Activated T-helper 9 cell treated with anti-CD3 and anti-CD28 coated beads, Interleukin-2, amount 50 U/mL, for 16 hours (primary cell): ENCODE measurements at places on chromosomes 5 and 9.

DNA sequence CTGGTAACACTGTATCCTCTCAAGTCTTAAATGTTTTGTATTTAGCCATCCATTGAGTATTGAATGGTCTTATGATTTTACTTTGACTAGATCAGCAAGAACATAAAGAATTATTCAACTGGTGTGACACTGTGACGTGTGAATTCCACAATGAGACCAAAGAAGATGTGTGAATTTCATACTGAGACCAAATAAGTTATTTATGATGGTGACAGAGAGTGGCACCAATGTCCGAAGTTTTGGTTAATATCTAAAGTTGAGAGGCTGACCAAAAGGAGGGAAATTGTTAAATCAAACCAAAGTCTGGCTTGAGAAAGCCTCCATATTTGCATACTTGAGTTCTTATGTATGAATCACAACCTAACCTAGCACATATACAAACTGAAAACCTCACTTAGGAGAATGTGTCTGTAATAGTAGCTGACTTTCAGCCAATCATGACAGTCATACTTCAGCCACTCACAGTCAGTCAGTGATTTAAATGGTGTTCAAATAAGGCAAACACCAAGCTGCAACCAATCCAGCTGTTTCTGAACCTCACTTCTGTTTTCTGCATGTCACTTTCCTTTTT lies 31.5 kb upstream of the FAM170A start:
- no peak for DNase-seq

DNA sequence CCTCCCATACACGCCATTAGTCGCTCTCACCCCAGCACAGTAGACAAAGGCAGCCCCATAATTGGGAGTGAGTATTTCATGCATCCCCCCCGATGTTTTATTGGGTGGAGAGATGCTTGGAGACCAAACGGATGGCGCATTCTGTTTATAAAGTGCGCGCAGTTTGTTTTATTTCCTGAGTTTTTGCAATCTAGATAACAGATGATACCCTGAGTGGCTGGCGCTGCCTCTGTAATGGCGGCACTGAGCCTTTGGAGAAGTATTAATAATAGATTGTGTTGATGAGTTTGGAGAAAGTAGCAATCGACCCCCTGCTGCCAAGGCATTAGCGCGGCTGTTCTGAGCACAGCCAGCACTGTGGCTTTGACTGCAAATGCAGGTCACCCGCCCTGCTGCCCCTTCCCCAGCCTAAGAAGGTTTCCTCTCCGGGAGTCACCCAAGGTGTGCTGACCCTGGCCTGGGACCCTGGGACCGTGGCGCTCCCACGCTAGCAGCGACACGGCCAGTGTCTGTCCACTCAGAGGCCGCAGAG lies 74.3 kb downstream of the LMX1B start:
- DNase-seq = no peak

- DNase-seq = no peak
These were observed 274.2 kb upstream of the TARS1 start for GRCh38 chr5:33166522-33166921.

DNA sequence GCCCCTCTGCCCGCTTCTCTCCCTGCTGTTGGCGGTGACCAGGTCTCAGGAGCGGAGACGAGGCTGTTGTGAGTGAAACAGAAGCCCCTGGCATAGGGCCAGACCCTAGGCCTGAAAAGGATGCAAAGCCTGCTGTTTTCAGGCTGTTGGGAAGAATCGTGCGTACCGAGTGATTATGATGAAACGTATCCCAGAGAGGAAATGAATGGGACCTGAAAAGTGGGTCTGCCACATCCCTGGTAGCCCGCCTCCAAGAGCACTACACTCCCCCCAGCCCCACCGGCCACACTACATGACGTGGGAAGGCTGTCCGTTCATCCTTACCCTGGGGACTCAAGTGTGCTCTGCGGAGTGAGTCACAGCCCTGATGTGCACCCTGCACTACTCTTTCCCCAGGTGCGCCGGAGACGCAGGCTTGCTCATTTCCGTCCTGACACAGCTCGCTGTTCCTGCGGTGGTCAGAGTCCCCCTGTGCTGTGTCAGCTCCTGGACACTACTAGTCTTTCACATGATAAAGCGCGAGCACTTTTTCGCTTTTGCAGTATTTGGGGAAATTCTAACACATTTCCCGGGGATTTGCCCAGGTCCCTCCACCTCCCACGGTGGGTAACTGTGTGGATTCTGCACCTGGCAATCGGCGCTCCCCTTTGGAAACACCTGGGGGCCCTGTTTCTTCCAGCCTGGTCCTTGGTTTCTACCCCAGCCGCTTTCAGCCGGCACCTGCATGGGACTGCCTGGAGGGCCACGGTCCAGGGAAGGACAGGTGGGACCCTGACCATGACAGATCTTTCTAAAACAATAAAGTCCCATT lies 91.5 kb downstream of the ANKRD33B start:
- DNase-seq = no peak

- no peak for DNase-seq
These were observed 24.7 kb upstream of the ACOT12 start for GRCh38 chr5:81418606-81419005.

- no peak for DNase-seq
These were observed 973.6 kb upstream of the WWC1 start for GRCh38 chr5:167317884-167318283.

GRCh38 chr9:16010221-16010620 lies 457.4 kb downstream of the CCDC171 start:
- no peak for DNase-seq

- DNase-seq = no peak
These were observed 12.2 kb upstream of the CSNK1A1 start for GRCh38 chr5:149563466-149563865.

DNA sequence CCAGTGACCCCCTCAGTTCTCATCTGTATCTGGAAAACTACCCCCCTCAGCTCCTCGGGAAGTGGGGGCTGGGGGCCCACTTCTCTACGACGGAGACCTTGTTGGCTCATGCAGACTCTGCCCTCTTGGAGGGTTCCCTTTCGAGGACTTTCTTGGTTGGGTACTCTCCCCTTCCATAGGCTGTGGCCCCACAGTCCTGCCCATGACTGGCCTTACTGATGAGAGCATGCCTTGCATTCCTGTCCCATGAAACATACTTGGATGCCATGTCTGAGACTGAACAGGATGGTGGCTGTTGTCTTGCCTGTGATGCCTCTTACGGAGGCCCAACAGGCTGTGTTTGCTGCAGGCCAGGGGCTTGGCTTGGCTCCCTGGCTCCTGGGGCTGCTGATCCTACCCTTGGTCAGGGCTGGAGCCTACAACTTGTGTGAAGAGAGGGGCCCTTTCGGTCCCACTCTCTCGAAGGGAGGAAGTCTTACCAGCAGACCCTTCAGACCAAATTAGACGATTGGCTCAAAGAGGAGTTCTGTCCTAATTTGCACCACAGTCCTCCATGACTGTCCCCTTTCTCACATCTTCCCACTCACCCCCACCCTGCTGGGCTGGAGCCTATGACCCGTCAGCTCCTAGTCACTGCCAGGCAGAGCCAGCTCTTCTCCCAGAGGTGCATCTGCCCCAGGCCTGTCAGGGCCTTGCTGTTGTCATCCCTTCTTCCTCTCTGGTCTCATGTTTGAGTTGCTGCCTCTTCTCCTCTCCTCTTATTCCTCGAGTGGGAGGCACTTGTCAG lies 109.9 kb downstream of the CACNA1B start:
- DNase-seq = no peak

GRCh38 chr5:11918463-11919045 lies 14.3 kb upstream of the CTNND2 start:
- no peak for DNase-seq

DNA sequence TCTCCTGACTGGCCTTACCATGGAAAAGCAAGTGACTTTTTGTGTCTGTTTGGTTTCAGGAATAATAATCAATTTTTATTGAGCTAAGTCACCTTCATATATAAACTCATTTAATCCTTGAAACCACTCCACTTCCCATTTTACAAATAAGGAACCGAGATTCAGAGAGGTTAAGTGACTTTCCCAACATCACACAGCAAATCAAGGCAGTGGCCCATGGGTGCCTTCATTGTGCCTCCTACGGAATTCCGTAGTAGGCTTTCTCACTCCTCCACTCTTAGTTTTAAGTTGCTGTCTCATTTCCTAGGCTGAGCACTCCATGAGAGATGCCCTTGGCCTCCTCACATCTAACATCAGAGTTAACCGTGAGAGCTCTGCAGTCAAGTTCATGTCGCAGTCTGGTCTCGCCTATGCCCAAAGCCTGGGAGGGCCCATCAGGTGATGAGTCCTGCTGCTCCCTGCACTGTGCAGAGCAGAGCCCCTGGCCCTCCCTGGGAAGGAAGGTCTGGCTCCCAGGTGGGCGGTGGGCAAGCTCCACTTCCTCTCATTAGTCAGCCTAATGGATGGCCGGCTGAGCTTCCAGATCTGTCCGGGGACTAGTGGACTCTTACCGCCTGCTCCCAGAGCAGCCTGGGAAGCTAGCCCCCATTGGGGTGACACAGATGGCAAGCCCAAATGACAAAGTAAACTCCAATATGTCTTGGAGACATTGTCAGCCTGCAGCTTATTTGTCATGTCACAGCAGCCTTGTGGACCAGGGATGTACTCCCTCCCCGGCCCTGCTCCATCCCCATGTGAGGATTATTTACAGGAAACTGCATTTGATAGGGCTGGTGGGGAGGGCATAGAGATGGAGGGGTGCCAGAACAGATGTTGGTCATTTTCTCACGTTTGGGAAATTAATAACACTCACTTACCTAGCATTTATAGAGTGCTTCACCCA lies 123.4 kb downstream of the MVB12B start:
- DNase-seq = no peak

DNA sequence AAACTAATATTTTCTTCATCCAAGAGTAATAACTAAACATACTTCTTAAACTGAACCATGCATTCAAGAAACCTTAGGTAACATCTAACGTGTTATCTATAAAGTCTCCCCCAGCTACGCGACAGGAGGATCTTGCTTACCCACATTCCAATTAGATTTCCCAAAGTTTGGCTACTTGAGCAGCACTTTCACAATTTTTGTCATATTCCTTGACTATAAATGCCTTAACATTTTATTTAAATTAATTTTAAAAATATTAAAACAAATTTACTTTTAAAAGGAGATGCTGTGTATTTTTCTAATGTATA lies 25.3 kb upstream of the IFNE start:
- DNase-seq = no peak

DNA sequence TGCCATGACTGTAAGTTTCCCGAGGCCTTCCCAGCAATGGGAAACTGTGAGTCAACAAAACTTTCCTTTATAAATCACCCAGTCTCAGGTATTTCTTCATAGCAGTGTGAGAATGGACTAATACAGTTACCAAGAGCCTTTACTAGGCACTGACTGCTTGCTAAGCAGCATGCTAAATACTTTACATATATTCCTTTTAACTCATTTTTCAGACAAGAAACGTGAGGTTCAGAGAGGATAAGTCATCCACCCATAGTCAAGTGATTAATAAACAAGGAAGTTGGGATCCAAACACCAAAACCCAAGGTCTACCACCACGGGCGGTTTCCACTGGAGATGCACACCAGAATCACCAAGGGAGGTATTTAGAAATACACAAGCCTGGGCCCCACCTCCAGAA lies 50.8 kb downstream of the GABBR2 start:
- no peak for DNase-seq

DNA sequence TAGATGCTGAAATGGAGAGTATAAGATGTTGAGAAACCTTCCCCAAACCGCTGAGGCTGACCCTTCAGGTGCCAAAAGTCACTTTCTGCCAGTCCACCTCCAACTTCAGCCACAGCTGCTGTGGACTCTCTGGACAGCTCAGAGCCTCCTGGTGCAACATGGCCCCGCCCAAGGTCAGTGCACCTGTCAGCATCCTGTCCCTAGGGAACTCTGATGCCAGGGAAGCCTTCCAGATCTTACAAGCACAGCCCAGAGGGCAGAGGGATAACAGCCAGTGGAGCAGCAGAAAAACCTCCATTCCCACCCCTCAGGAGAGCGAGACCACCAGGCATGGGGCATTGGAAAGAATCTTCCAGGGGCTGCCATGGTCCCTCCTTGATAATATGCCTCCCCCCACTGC lies 10.5 kb upstream of the PTGES2 start:
- DNase-seq = no peak

GRCh38 chr5:135173662-135174290 lies 139.7 kb upstream of the PITX1 start:
- no peak for DNase-seq

- DNase-seq = no peak
These were observed 28.8 kb downstream of the NR3C1 start for GRCh38 chr5:143374496-143375217.

DNA sequence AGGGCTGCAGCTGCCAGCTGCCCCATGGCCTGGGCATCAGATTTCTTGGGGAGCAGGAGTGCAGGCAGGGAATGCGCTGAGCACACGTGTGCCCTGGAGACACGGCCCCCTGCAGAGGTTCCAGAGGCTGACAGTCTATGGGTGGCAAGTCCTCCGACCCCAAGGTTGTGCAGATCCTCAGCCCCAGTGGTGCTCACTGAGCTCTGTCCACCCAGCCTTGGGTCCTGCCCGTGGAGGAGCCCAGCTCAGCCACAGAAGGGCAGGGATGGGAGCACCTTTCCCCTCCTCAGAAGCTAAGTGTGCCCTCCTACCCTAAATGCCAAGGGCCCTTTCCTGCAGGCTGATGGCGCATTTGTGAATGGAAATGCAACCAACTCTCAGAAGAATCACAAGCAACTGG lies 341.0 kb downstream of the IRX2 start:
- DNase-seq = no peak

GRCh38 chr5:172147857-172148256 lies 40.2 kb downstream of the STK10 start:
- no peak for DNase-seq

DNA sequence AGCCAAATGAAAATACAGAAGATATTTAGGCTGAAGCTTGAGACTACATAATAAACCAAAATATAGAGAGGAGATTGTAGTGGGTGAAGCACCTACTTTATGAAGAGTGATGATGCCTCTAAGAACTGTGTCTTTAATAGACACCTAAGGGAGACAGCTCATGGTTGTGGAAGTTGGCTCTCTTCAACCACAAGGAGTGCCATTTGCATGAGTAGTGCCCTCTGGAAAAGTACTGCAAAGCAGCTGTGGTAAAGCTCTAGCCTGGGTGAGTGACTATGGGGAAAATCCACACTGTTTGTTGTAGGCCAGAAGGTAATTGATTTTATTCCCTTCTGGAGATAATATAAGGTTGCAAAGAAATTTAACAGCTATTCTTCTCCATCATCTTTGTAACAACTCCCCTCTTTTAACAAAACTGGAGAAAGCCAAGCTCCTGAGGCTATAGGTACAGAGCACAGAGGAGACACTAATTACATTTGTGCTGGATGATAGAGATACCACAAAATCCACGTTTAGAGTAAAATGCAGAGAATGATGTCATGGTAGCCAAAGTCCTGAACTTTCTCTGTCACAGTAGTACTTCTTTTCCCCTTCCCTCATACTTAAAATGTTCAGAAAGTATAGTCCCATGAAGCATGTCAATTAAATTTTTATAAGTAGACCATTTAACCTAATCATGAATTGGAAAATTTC lies 122.8 kb downstream of the STARD4 start:
- DNase-seq = no peak

- DNase-seq = no peak
These were observed 298.0 kb upstream of the PAPPA start for GRCh38 chr9:115855458-115856133.

- no peak for DNase-seq
These were observed 147.3 kb downstream of the OSTF1 start for GRCh38 chr9:75235632-75236031.
